NCI-H2227 treated with DMSO at 0.1 percent for 48 hours (cell line): ENCODE measurements at places on chromosomes 11 and 22.

DNA sequence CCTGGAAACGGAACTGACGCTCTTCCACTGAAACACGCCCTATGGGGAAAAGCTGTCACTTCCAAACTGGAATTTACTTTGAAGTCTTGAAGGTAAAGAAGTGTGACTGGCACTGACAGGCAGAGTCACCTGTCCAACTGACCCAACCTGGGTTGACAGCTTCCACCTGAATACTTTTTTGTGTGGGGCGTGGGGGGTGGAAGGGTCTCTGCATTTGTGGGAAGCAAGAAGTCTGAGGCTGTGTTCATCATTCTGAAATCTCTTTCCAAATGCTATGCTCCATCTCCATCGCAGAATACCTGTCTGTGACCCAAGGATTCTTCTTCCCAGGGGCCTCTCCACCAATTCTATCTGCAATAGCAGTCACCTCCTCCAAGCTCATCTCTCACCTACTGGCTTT, 7.8 kb downstream of the IFT27 start:
- DNase-seq = no peak

DNA sequence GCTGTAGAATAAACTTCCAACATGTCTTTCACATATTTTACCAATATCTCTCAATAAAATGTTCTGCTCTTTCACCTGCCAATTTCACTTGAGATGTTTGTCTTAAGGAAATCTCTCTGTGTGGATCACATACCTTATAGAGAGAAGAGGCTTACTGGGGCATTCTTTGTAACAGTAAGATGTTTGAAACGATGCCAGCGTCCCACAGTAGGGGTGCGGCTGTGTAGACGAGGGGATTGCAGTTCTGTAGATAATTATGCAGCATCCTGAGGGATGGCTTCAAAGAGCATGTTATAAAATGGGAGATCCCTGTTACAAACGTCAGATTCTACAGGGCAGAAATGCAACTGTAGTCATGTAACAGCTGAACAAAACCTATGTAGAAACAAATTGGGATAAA, 200.0 kb downstream of the TBC1D22A start:
- no peak for DNase-seq

DNA sequence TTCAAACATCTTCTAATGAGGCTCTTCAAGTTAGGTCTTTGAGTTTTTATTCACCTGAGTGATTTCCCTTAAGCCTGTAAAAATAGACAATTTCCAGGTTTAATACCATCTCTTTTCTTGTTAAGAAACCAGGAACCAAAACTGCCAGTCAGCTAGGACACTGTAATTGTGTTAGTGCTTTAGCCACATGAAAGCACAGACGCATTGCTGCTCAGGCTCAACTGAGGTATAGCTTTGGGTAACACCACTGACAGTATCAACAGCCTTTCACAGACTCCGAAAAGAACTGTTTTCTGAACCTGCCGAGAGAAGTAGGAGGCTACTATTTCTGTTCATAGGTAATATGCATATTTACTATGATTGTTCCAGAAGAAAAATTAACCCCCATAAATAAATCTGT, 768.7 kb downstream of the ETS1 start:
- DNase-seq = no peak

DNA sequence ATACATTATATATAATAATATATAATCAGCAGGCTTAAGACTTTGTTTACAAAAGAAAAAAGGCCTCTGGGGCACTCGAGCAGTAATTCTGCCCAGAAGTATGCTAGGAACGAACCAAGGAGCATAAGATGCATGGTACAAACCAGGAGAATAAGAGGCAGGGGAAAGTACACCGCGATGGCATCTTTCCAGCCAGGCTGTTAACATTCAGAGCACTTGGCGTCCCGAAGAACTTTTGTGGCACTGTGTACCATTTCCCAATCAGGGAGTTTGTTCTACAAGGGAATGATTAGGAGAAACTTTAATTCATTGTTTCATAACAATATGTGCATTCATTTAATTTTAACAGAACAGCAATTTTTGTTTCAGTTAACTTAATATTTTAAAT, 125.1 kb downstream of the WT1 start:
- no peak for DNase-seq

GRCh38 chr11:107017433-107018218, 650 bp downstream of the GUCY1A2 start:
- no peak for DNase-seq

- DNase-seq = no peak
Measured at GRCh38 chr11:8015753-8016239, 28.7 kb downstream of the EIF3F start.
